ENCODE measurements at places on chromosomes 4 and X. TPM values are rescaled to one million over a fixed set of nuclear protein-coding genes. Genes with fewer than 3 reads are reported as not detected.

DNA sequence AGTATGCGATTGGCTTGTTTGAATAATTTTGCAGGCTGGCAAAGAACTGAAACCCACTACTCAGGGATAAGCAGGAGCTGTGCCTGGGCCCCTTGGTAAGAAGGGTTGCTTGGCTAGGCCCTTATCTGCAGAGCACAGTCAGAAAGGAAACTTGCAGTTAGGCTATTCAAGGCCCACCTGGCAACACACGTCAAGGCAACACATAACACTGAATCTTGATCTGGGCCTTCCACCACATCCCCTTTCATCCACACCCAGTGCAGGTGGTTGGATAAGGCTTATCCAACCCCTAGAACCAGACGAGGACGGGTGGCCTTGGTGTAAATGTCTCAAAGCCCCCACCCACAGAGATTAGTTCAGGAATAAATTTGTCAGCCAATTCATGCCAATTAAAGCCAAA lies 72.8 kb upstream of the NEIL3 start:
- DNase-seq = no peak

- DNase-seq = no peak
Observed at GRCh38 chr4:35520059-35520458, 724.3 kb downstream of the ARAP2 start.

The DCAF12L1 gene
- 0.51 TPM for polyA plus RNA-seq

The MXRA5 gene
- 0.14 TPM for polyA plus RNA-seq

The PLAC8 gene
- polyA plus RNA-seq = 7.8 TPM

- peak; percentile 26 for DNase-seq
Observed at GRCh38 chr4:73499996-73500765, 18.6 kb downstream of the AFM start.

The GPM6B gene
- polyA plus RNA-seq = 31.5 TPM

- DNase-seq = no peak
Observed at GRCh38 chrX:65480960-65481359, 53.6 kb downstream of the LAS1L start.

DNA sequence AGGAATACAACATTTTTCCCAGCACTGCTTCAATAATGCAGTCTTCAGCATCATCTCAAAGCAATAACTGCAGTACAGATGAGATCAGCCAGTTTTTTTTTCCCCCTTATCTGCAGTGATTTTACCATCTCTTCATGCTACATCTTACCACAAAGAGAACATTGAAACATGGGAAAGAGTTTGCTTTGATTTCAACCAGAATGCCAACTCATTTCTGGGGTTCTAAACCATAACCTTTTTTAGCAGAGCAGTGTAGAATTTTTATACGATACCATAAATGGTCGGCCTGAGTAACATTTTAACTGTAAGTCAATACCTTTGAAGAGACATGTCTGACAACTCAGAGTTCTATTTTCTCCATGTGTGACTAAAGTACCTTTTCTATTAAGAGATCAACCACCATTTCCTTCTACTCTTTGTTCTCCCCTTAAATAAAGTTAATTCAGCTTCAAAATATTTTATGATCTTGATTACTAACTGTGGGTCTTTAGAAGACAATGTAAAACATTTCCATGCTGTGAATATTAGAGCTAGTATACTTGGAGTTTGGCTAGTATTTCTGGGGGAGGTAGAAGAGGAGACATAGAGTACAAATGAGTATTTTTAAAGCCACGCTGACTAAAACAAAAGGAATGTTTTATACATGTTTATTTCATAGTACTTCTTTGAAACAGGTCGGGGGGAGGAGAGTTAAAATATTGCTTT lies 69.1 kb downstream of the TET2 start:
- DNase-seq = no peak

The COX7B2 gene
- not detected for polyA plus RNA-seq

DNA sequence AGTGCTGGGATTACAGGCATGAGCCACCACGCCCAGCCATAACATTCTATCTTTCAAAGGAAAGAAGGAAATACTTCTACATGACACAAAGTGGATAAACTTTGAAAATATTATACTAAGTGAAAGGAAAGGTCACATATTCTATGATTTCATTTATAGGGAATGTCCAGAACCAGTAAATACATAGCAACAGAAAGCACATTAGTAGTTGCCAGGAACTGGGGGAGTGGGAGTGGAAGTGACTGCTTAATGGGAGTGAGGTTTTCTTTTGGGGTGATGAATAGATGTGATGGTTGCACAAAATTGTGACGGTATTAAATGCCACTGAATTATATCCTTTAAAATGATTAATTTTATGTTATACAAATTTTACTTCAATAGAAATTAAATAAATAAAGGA lies 95.7 kb upstream of the IL15 start:
- no peak for DNase-seq

DNA sequence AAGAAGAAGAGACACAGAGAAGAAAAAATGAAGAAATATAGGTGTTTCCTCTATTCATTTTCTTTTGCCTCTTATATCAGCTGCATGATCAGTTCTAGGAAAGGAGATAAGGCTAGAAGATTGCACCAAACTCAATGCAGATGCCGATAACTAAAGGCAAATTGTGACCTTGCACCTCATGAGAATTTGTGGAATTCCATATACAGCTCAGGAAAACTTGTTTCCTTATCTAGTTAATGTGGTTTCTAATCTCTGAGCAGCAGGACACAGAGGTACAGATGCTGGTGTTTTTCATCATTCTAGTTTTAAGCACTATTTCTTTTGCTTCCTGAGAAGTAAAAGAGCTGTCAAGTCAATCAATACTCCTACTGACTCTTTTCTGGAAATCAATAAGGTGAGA lies 104.6 kb upstream of the NWD2 start:
- no peak for DNase-seq

DNA sequence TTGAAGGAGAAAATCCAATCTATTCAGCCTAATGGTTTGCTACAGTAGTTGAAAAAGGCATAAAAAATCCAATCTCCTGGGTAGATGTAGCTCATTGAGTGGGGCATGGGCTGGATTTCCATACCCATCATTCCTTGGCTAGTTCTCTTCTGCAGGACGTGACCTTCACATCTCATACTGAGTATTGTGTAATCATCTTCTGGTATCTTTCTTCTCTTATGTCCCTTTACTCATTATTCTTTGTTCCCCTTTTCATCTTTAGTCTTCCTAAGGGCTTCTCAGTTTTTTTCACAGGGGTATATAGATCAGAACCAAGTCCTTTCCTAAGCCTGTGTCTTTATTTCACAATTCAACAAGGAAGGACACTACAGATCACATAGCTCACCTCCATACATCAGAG lies 727.6 kb upstream of the MAGEB2 start:
- DNase-seq = no peak

- DNase-seq = no peak
Observed at GRCh38 chrX:4193500-4194155, 480.2 kb upstream of the PRKX start.

DNA sequence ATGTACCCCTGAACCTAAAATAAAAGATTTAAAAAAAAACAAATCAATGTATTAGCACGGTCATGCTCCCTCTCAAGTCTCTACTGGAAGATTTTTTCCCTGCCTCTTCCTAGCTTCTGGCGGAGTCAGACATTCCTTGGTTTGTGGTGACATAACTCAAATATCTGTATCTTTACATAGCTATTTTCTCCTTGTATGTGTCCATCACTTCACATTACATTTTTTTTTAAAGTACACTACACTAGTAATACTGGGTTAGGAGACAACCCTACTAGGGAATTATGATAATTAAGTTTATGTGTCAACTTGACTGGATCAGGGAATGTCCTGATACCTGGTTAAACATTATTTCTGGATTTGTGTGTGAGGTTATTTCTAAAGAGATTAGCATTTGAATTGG lies 1197.9 kb downstream of the TECRL start:
- DNase-seq = no peak

The GAGE13 gene
- polyA plus RNA-seq = not detected

The GYPA gene
- 6.5 TPM for polyA plus RNA-seq

The STAP1 gene
- 0.24 TPM for polyA plus RNA-seq

- DNase-seq = no peak
Observed at GRCh38 chr4:171478181-171478580, 335.0 kb upstream of the GALNTL6 start.

GRCh38 chr4:68361146-68361589 lies 11.3 kb upstream of the YTHDC1 start:
- no peak for DNase-seq

DNA sequence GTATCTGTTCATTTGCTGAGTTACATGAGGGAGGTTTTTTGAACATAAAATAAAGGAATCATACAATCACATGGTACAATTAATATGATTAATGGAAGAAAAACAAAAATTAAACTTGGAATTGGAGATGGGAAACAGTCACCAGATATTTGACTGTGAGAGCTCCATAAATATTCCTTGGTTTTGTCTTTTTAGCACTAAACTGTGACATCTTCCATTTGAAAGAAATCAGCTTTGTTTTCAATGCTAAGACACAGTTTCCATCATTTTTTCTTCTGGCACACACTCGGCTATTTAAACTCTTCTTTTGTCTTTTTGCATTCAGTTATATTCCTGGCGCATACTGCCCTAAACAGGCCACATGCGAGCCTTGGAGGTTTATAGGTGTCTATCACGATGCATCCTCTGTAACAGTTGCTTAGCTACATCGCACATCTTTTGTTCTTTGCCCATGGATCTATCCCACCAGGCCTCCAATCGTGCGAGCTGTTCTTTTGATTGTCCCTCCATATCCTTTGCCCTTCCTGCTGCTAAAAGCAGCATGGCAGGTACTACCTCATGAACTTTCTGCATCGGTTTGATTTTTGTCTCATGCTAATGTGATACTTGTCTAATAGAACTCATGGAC lies 158.3 kb downstream of the LDB2 start:
- no peak for DNase-seq

The ESX1 gene
- polyA plus RNA-seq = not detected

DNA sequence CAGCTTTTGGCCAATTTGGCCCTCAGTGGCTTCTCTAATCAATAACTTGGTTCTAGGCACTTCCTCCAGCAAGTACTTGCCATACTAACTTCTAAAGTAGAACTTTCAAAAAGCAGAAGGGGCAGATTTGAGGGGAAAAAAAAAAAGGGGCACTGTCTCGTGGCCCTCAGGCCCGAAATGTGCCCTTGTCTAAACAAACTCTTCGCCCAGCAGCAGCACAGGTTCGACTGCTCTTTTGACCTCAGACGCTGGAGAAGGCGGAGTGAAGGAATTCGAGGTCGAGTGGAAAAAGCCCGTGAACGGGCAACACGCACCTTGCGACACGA lies 775 bp downstream of the GRPEL1 start:
- DNase-seq = no peak

- DNase-seq = no peak
Observed at GRCh38 chr4:139767168-139767567, 101.5 kb downstream of the MGST2 start.

DNA sequence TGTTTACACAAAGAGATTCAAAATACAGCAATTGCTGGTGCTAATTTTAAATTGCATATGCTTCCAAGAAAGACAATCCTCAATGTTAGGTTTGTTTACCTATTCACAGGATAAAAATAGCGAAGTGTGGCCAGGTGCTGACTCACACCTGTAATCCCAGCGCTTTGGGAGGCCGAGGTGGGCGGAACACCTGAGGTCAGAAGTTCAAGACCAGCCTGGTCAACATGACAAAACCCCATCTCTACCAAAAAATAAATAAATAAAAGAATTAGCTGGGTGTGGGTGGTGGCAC lies 77.7 kb downstream of the OPHN1 start:
- DNase-seq = no peak

The ARR3 gene
- 2.1 TPM for polyA plus RNA-seq

All from left lung (tissue), 14 donors.